ENCODE measurements at places on chromosomes 1 and 21.
A peak's percentile ranks its signal among the peaks of the same experiment; 100 is the strongest.

DNA sequence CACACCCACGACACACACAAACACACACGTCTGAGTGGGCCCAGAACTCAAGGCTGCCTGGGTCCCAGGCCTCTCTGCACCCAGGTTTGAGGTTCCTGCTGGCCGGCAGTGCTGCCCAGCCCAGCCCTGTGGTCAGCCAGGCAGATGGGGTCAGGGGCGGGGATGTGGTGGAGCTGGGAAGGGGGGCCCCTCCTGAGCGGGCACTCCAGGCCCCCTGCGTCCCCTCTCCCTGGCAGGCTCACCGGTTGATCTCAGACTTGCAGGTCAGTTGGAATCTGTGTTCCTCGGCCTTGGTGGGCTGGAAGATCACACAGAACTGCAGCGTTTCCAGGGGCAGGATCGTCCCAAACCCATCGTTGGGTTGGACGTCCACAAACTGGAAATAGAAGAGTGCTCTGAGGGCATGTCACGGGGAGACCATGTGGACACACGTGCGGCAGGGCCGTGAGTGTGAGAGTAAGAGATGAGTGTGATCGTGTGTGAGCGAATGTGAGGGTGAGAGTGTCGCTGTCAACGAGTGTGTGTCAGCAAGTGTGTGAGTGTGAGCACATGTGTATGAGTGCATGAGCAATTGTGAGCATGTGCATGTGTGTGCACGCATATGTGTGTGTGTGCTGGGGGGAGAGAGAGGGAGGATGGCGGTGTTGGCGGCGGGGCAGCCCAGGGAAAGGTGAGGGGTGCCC is 19.7 kb upstream of the TMEM52 start:
- DNase-seq: no peak

- DNase-seq: no peak
Measured at GRCh38 chr21:35850029-35850428, 210.3 kb downstream of the SETD4 start.

GRCh38 chr1:34928699-34929496 is 552 bp downstream of the DLGAP3 start:
- DNase-seq: peak; percentile 37

GRCh38 chr1:111463029-111463683 is 10.6 kb upstream of the C1orf162 start:
- no peak for DNase-seq

- DNase-seq: peak; percentile 40
Measured at GRCh38 chr21:44300262-44300959, 558 bp downstream of the PFKL start.

- no peak for DNase-seq
Measured at GRCh38 chr1:235821361-235821981, 45.2 kb downstream of the LYST start.

- no peak for DNase-seq
Measured at GRCh38 chr1:244019982-244020485, 31.0 kb upstream of the ZBTB18 start.

GRCh38 chr1:230350208-230350921 is 75.8 kb downstream of the PGBD5 start:
- no peak for DNase-seq

GRCh38 chr1:30302858-30303257 is 420.5 kb downstream of the MATN1 start:
- peak; percentile 93 for DNase-seq

All from NCI-H345 (cell line).